Fibroblast of skin of right quadriceps (primary cell): ENCODE measurements at places on chromosomes 7 and 10.
A peak's percentile ranks its signal among the peaks of the same experiment; 100 is the strongest.

GRCh38 chr10:21494191-21495001 is 31.1 kb downstream of the SKIDA1 start:
- DNase-seq = peak; percentile 17

DNA sequence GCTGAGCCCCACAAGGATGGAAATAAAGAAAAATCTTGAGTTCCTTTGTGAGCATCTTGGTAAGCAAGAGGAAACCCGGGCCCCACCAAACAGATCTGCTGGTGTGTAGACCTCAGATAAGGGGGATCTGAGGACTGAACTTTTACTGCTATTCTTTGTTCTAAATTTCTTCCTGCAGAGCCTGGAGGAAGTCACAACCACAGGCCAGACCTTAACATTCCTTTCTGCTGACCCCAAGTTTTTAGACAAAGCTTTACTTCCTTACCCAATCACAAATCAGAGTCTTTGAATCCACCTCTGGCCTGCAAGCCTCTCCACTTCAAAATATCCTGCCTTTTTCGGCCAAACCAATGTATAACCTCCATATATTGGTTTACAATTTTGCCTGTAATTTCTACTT is 352.6 kb upstream of the AUTS2 start:
- peak; percentile 41 for DNase-seq

GRCh38 chr7:100367251-100367620 is 6.1 kb upstream of the PILRA start:
- no peak for DNase-seq

DNA sequence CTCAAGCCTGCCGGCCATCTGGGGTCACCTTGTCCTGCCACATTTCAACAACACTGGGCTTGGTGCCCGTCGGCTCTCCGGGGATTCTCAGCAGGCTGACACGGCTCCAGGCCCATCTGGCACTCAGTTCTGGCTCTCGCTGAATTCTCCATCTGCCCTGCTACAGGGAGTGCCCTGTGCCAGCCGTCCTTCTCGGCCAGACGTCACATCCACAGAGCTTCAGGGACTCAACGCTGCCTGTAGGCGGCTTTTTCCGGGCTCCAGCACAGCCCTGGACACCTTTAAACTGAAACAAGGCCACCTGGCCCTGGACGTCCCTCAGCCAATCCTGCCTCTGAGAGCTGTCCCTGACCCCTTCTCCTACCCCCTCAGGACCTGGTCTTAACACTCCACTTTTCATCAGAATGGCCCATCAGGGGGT is 43.0 kb downstream of the TMEM130 start:
- no peak for DNase-seq

GRCh38 chr10:97483506-97483905 is 14.7 kb downstream of the MMS19 start:
- no peak for DNase-seq

- peak; percentile 52 for DNase-seq
Measured at GRCh38 chr7:139889186-139889871, 60.3 kb downstream of the TBXAS1 start.

DNA sequence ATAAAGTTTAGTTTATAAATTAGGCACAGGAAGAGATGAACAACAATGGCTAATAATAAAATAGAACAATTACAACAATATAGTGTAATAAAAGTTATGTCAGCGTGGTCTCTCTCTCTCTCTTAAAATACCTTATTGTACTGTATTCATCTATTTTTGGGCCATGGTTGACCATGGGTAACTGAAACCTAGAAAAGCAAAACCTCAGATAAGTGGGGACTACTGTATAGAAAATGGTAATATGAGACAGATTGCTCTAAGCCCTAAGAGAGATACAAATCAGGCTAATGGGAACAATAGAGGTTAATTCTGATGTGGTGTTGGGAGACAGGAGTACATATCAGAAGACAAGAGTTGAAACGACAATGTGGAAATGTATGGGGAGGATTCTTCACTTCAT is 86.2 kb downstream of the ZNF365 start:
- no peak for DNase-seq

- DNase-seq = no peak
Measured at GRCh38 chr7:152176797-152177196, 151.3 kb downstream of the GALNT11 start.

DNA sequence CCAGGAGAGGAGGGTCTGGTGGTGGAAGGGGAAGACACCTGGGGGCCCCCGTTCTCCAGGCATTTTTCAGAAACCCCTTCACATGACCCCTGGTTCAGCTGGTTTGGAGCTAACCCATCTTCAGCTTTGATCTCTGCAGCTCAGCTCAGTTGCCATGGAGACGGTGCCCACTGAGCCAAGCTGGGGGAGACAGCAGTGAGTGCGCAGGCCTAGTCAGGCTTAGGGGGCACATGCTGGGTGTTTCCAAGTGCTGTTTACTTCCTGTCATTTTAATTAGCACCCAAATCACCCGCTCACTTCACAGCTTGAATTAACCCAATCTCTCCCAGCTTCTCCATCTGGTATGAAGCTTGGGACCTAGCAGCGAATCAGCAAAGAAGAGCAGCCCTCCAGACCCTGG is 9.0 kb downstream of the SPOCK2 start:
- DNase-seq = no peak

GRCh38 chr10:42743697-42744096 is 38.9 kb upstream of the BMS1 start:
- no peak for DNase-seq

GRCh38 chr10:67883710-67884312 is 645 bp upstream of the SIRT1 start:
- DNase-seq = peak; percentile 4

DNA sequence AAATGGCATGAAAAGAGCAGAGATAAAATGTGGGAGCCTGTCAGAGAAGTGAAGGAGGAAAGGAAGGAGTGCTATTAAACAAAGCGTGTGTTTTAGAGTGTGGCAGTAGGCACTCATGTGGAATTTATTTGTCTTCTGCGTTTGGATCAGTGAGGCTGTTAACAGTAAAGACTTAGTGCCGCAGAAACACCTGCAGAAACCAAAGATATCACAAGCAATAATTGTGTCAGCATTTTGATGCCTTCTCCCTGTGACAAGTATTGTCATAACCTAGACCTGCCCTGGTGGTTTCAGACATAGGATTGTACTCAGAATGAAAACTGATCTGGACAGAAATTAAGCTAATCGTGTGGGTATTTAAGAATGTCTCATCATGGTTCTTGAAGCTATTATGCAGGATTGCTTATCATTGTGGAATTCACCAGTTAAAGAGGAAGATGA is 191.0 kb downstream of the CAMK1D start:
- DNase-seq = peak; percentile 75

DNA sequence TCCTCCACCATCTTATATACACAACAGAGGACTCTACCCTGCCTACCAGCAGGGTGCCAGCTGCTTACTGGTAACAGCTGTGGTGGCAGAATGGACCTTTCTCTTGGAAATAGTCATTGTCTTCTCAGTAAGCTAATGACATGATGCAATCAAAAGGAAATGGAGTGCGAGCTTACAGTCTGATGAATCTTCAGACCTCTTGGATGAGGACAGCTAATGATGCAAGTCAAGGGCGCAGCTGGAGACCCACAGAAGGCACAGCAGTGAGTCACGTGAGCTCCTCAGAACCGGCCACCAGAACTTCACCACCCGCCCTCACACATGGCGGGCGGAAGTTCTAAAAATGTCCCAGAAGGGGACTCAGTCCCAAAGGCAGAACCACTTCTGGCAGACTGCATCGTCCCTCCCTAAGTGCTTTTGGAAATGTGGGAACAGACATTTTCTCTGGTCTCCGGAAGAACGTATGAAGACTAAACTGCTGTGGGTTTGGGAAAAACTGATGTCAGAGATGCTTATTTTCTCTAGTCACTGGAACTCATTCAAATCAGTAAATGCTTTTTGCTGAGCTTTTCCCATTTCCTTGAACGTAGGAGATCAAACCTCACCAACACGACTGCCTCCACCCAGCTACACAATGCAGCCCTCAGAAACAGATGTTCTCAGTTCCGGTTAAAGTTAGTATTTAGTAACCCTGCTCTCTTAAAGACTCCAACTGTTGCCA is 96.4 kb downstream of the FAS start:
- peak; percentile 97 for DNase-seq

DNA sequence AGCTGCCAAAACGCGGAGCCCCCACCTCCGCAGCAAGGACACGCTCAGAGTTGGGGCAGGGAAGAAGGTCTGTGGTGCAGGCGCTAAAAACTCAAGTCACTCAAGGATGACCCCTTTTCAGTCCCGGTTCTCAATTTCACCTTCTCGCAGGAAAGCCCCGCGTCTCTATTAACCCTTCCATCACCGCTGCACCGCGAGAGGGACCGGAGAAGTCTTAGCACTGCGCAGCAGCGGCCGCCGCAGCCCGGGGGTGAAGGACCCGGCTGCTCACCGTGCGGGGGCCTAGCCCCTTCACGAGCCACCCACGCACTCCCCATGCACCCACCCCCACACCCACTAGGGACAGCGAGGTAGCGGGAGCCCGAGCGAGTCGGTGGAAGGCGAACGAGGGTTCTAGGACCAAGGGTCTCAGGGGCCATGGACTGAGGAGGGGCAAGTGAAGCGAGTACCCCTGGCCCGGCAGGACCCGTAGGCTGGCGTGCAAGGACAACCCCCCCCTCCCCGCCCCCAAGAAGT is 162.9 kb downstream of the SH3PXD2A start:
- no peak for DNase-seq

- no peak for DNase-seq
Measured at GRCh38 chr10:64726466-64726865, 1205.3 kb downstream of the REEP3 start.
